Jurkat, Clone E6-1 (cell line): ENCODE measurements at places on chromosomes 11 and 22.
A peak's percentile ranks its signal among the peaks of the same experiment; 100 is the strongest.

GRCh38 chr11:61688365-61689163, 8.4 kb downstream of the DAGLA start:
- no peak for DNase-seq

DNA sequence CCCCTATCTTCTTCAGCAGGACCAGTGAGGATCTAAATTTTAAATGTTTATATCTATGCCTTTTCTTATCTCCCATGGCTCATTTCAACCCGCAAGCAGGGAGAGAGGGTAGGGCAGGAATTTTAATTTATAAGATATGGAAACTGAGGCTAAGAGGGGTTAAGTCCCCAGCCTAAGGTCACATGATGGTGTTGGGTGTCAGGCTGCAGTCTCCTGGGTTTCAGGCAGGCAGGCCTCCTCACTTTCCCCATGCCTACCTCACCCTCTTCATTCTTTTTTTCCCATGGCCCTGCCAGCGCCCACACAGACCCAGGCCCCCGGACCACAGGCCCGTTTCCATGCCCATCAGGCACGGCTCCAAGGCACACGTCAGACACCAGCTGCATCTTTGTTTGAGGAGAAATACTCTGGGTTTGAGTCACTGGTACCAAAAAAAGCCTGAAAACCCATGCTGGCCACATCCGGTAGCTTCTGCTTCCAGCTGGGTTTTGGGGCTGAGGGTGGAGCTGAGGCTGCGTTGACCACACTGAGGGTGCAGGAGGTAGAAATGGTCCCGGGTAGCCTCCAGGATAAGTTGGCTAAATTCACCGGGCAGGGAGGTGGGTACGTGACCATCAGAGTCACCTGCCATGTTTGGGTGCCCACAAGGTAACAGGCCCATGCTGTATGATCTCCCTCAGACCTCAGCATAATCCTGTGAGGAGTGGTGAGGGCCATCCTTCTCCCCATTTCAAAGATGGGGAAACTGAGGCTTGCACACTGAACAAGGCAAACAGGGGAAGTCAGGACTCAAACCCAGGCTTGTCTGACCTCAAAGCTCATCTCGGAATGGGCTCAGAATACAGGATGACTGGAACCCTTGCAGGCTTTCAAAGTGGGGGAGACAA, 7.5 kb downstream of the CRYBB1 start:
- peak; percentile 69 for DNase-seq

- no peak for DNase-seq
Measured at GRCh38 chr11:9875862-9876261, 212.0 kb downstream of the SWAP70 start.

GRCh38 chr11:114921697-114922096, 243.4 kb downstream of the NXPE2 start:
- no peak for DNase-seq

DNA sequence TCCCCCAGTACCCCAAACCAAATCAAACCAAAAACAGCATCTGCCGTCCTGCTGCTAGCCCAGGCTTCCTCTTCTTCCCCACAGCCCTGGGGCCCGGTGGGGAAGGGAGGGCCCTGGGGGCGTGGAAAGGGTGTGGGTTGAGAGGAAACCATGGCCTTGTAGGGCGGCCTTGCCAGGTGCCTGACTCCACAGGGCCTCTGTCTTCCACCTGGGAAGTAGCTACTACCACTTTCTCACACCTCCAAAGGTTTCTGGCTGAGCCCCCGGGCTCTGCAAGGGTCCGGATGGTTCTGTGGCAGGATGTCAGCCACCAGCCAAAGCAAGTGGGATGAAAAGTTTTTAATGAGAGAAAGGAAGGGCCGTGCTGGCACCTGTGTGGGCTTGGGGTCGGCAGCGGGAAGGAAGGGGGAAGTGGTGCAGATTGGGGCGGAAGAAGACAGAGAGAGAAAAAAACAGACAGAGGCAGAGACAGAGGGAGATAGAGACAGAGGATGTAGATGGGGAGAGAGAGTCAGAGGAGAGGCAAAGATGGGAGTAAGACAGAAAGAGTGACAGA, 10.5 kb downstream of the TPST2 start:
- peak; percentile 84 for DNase-seq

- DNase-seq, result no peak
Measured at GRCh38 chr11:8021920-8022319, 34.8 kb downstream of the EIF3F start.
